ENCODE measurements at places on chromosomes 12 and 14.
A peak's percentile ranks its signal among the peaks of the same experiment; 100 is the strongest.

- H3K4me3 ChIP-seq = no peak overlapping the region
- H3K36me3 ChIP-seq = no peaks in the 10 kb centered on the region
- H3K27me3 ChIP-seq = no peaks in the 10 kb centered on the region
- H3K27ac ChIP-seq = no peak overlapping the region
Observed at GRCh38 chr12:52204095-52204930, 12.5 kb upstream of the KRT80 start.

- H3K27me3 ChIP-seq = no peaks in the 10 kb centered on the region
- H3K4me3 ChIP-seq = no peak overlapping the region
- H3K4me1 ChIP-seq = no peaks in the 10 kb centered on the region
- no peaks in the 10 kb centered on the region for H3K36me3 ChIP-seq
Observed at GRCh38 chr14:56514663-56515371, 64.8 kb upstream of the TMEM260 start.

GRCh38 chr12:51361161-51362016, 14.9 kb upstream of the CELA1 start:
- no peaks in the 10 kb centered on the region for H3K27me3 ChIP-seq
- DNase-seq = no peak
- no peaks in the 10 kb centered on the region for H3K36me3 ChIP-seq
- no peak overlapping the region for H3K27ac ChIP-seq

- no peaks in the 10 kb centered on the region for H3K27me3 ChIP-seq
- H3K4me3 ChIP-seq = no peak overlapping the region
- no peak overlapping the region for H3K27ac ChIP-seq
- no peak for DNase-seq
- no peaks in the 10 kb centered on the region for H3K36me3 ChIP-seq
Observed at GRCh38 chr14:54768501-54769129, 134.0 kb downstream of the GCH1 start.

- no peak for DNase-seq
- H3K27me3 ChIP-seq = no peaks in the 10 kb centered on the region
- H3K27ac ChIP-seq = no peak overlapping the region
- no peaks in the 10 kb centered on the region for H3K36me3 ChIP-seq
Observed at GRCh38 chr14:88201851-88202250, 121.2 kb downstream of the KCNK10 start.

GRCh38 chr14:36580141-36580855, 2.1 kb downstream of the NKX2-8 start:
- peak overlapping the region; percentile 33 for H3K4me3 ChIP-seq
- no peak overlapping the region for H3K27ac ChIP-seq
- H3K4me1 ChIP-seq = peaks cover 29% of the 10 kb centered on the region
- no peak for DNase-seq

DNA sequence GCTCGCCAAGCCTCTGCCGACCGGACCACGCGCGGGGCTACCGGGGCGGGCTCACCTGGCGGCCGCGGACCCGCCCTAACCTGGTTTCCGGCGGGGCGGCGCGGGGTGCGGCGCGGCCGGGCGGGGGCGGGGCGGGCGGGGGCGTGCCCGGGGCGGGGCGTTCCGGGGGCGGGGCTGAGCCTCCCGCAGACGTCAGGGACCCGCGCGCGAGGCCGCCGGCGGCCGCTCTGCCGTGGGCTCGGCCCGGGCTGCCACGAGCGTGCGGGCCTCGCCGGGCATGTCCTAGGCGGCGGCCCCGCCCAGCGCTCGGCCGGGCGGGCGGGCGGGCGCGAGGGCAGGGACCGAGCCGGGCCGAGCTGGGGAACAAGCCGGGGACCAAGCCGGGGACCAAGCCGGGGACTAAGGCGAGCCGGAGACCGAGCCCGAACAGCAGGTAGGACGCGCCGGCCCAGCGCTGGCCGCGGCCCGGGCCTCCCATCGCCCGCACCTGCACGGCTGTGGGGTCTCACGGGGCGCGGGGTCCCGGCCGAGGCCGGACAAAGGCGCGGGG, at the start of gene CEP170B:
TSS of gene CEP170B (plus strand) at position 188 of the 550 bp plus-strand sequence. CDS start 3,183 bp downstream, outside the sequence.
- peaks cover 32% of the 10 kb centered on the region for H3K4me1 ChIP-seq
- DNase-seq = no peak
- H3K4me3 ChIP-seq = peak within 1 kb of the TSS; percentile 70
- no peaks in the 10 kb centered on the region for H3K27me3 ChIP-seq
- no peaks in the 10 kb centered on the region for H3K36me3 ChIP-seq
- peak within 1 kb of the TSS; percentile 64 for H3K27ac ChIP-seq
